ENCODE measurements at places on chromosomes 5 and 9.

GRCh38 chr9:137458194-137459151 lies 661 bp downstream of the NSMF start:
- peak; percentile 45 for DNase-seq

- DNase-seq: no peak
Observed at GRCh38 chr5:149464796-149465489, 85.9 kb upstream of the IL17B start.

DNA sequence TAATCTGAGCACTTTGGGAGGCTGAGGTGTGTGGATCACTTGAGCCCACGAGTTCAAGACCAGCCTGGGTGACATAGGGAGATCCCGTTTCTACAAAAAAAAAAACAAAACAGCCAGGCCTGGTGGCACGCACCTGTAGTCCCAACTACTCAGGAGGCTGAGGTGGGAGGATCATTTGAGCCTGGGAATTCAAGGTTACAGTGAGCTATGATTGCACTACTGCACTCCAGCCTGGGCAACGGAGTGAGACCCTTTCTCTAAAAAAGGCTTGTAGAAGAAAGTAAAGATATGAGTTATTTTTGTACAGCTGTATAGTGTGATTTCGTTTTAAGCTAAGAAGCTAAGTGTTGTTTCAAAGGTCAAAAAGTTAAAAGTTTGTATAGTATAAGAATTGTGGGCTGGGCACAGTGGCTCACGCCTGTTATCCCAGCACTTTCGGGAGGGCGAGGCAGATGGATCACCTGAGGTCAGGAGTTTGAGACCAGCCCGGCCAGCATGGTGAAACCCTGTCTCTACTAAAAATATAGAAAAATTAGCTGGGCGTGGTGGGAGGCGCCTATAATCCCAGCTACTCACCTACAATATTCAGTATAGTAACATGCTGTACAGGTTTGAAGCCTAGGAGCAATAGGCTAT lies 18.8 kb downstream of the UBE2R2 start:
- DNase-seq: no peak

DNA sequence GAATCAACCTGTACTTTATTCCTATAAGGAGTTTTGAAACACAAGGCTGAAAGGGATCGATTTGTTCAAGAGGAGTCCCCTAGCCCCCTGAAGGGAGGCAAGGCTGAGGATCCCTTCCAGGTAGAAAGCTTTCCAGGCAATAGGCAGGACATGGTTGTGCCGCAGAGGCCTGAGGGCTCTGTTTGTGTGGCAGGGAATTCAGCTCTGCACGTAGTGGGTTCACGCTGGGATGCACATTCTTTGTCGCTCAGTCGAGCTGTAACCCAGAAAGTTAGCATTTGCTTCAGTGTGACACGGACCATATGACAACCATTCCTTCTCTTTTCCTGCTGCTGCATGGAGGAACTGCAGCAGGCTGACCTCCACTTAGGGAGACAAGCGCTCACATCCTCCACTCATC lies 65.6 kb upstream of the TRIO start:
- DNase-seq: peak; percentile 16

DNA sequence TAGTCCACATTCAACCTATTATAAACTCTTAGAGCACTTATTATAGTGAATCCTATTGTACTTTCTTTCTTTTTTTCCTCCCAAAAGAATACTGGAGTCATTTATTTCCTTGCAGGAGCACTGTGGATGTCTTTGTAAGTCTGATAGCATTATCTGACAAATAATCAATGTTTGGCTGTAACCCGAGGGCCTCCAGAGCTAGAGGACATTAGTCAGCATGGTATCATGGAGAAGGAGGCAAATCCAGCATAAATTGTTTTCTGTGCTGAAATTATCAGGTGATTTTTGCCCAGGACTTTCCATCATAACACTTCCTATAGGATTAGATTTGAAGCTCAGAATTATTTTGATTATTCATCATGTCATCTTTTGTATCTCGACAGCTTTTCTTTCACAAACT lies 551.0 kb downstream of the ZNF608 start:
- no peak for DNase-seq

- DNase-seq: no peak
Observed at GRCh38 chr9:87653941-87654340, 72.0 kb upstream of the CTSL start.

- no peak for DNase-seq
Observed at GRCh38 chr5:88391116-88391515, 122.5 kb upstream of the TMEM161B start.

- DNase-seq: no peak
Observed at GRCh38 chr9:81562231-81563019, 126.9 kb downstream of the TLE1 start.

DNA sequence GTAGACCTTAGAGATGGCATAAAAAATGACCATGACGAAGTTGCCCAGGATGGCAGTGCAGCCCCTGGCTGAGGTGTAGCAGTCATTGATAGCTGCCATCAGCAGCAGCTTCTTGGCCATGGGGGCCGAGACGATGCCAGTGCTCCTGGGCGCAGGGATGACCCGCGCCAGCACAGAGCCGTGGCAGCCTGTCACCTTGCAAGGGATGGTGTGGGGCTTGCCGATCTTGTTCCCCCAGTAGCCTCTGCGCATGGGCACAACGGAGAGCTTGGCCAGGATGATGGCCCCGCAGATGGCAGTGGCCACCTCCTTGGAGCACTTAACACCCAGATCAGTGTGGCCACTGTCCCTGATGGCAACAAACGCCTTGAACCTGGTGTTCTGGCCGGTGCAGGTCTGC lies 2.1 kb upstream of the PGGT1B start:
- DNase-seq: no peak
